NCI-H2171 (cell line): ENCODE measurements at places on chromosomes 2 and 18.
A peak's percentile ranks its signal among the peaks of the same experiment; 100 is the strongest.

- no peak for DNase-seq
Observed at GRCh38 chr2:53334610-53335009, 433.0 kb upstream of the CHAC2 start.

DNA sequence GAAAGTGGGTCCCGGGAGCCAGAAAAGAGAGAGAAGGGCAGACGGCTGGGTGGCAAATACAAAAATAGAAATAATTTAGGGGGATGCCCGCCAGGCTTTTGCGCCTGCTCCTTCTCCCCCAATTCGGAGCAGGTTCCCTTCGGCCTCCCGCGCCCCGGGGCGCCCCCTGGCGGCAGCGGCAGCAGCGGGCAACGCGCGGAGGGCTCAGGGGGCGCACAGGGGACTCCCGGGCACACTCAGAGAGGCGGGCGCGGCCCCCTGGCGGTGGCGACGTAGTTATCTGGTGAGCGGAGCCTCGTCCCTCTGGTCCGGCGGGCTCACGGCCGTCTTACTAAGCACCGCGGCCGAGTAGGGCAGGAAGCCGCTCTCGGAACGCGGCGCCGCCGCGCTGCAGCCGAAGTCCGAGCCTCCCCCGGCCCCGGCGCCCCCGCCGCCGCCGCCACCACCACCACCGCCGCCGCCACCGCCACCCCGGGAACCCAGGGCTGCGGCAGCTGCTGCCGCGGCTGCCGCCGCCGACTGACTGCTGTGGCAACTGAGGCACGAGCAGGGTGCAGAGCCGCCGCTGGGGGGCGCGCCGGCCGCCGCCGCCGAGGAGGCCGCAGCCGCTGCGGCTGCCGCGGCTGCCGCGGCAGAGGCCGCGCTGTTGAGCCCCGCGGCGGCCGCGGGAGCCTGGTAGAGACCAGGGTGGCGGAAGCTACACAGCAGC, 3.8 kb downstream of the EVX2 start:
- DNase-seq: peak; percentile 65

GRCh38 chr2:238985041-238985729, 137.3 kb downstream of the TWIST2 start:
- no peak for DNase-seq

- DNase-seq: no peak
Observed at GRCh38 chr2:84969511-84970209, 1.3 kb upstream of the KCMF1 start.

- DNase-seq: no peak
Observed at GRCh38 chr2:240934701-240935102, 28.6 kb downstream of the CROCC2 start.

GRCh38 chr2:240412211-240412861, 23.1 kb upstream of the GPC1 start:
- no peak for DNase-seq

DNA sequence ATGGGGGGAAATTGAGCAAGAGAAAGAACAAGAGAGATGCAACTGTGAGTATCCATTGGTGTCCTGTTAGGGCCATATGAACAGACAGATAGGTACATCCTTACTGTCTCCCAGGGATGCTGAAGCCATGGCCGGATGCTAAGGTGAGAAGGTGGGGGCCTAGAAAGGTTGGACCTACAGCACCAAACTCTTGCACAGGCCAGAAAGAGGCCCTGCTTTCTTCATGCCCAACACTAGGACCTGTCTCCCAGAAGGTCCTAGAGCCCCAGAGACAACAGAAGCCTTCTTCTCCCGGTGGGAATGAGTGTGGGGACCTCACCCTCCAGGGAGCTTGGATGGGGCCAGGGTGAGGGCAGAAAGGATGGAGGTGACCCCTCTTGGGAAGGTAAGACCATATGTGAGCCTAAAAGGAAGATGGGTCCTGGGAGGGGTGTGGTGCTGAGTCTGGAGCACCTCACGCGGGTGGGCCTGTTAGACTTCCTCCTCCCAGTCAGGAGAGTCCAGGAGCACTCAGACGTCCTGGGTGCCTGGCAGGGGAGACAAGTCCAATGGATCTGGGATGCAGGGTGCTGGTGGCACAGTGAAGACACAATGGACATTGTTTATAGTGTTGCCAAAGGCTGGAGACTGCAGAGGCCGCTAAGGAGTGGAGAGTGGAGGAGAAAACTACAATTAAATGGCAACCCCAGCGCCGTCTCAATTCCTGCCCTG, 265.3 kb downstream of the CYP26B1 start:
- DNase-seq: no peak

- DNase-seq: no peak
Observed at GRCh38 chr2:127067620-127068350, 39.2 kb downstream of the BIN1 start.

- no peak for DNase-seq
Observed at GRCh38 chr2:66929632-66930338, 467.3 kb upstream of the ETAA1 start.

GRCh38 chr2:19349911-19350677, 8.3 kb downstream of the OSR1 start:
- no peak for DNase-seq

DNA sequence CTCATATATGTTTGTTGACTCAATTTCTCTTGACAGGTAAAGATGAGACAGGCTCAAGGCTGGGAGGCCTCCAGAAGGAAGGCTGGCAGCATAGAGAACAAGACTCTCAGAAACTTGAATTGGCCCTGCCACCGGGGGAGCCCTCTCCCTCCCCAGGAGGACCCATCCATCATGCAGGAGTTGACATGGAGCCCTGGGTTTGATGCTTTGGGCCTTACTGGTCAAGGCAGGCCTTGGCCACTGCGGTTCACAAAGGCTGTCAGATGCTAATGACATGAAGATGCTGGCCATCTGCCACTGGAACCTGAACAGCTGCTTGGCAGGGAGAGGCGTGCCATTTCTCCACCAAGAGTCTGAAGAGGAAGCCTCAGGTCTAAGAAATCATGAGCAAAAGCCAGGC, 193.6 kb downstream of the MTCL1 start:
- DNase-seq: peak; percentile 29
